Lung (tissue), 17 donors: ENCODE measurements at places on chromosomes 6 and 20. TPM values are rescaled to one million over a fixed set of nuclear protein-coding genes. Genes with fewer than 3 reads are reported as not detected.

Gene MUC21
- total RNA-seq: 0.40 TPM

Gene FOXS1
- 2.7 TPM for total RNA-seq

Gene DZANK1
- total RNA-seq: 6.4 TPM

Gene VSX1
- total RNA-seq: not detected

Gene FABP7
- total RNA-seq: not detected

Gene CFB
- total RNA-seq: 212 TPM

DNA sequence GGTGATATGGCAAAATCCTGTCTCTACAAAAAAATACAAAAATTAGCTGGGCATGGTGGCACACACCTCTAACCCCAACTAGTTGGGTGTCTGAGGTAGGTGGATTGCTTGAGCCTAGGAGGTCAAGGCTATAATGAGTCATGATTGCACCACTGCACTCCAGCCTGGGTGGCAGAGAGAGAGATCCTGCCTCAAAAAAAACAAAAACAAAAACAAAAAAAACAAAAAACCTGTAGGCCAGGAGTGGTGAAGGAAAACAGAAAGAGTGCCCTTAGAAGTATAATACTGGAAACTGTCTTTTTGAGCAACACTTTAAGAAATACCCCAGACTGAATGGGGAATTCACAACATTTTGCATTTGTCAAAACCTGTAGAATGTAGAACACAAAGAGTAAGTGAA, 85.3 kb downstream of the JARID2 start:
- H3K4me3 ChIP-seq: no peak overlapping the region
- peaks cover 19% of the 10 kb centered on the region for H3K4me1 ChIP-seq
- no peaks in the 10 kb centered on the region for H3K27me3 ChIP-seq
- no peak overlapping the region for H3K27ac ChIP-seq
- H3K36me3 ChIP-seq: no peaks in the 10 kb centered on the region
- no peak for DNase-seq

DNA sequence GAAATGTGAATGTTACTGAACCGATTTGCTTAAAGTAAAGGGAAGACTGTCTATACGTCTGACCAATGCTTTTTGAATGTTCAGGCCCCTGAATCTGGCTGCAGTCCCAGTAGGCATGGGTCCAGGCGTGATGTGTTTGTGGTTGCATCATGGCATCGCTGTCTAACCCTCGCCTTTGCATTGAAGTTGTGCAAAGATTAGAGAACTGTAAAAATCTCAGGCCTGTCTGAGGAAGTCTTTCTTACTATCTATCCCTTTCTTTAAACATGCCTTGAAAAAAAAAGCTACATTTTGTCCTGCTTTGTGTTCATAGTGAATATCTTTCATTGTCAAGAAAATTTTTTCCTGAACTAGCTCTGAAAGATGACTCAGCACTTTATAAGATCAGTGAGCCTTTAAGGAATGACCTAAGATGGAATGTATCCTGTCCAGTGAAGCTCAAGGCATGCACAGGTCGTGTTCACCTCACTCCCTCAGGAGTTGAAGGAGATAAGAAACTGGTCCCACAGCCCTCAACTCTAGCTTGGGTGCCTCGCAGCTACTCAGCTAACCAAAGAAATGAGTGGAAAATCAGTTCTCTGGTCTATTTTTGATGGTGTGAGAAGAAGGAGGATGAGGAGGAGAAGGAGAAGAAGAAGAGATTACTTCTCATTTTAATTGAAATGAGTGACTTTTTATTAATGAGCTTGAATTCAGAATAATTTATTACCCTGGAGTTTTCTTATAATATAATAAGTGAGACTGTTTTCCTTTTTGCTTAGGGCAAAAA, 48.6 kb downstream of the TPD52L1 start:
- H3K27ac ChIP-seq: peak overlapping the region; percentile 52
- H3K4me3 ChIP-seq: no peak overlapping the region
- DNase-seq: peak; percentile 92
- H3K27me3 ChIP-seq: no peaks in the 10 kb centered on the region

- no peaks in the 10 kb centered on the region for H3K27me3 ChIP-seq
- peak; percentile 96 for DNase-seq
- no peak overlapping the region for H3K4me3 ChIP-seq
- peaks cover 12% of the 10 kb centered on the region for H3K4me1 ChIP-seq
- H3K36me3 ChIP-seq: peaks cover 24% of the 10 kb centered on the region
These were observed 61.2 kb downstream of the IGF2R start for GRCh38 chr6:160030103-160030502.

GRCh38 chr6:148596891-148597455, 149.9 kb upstream of the UST start:
- H3K27ac ChIP-seq: no peak overlapping the region
- no peak for DNase-seq
- H3K4me3 ChIP-seq: no peak overlapping the region
- no peaks in the 10 kb centered on the region for H3K36me3 ChIP-seq
- no peaks in the 10 kb centered on the region for H3K27me3 ChIP-seq
- no peaks in the 10 kb centered on the region for H3K4me1 ChIP-seq

GRCh38 chr6:136647363-136647852, 97.2 kb upstream of the MAP7 start:
- no peaks in the 10 kb centered on the region for H3K36me3 ChIP-seq
- DNase-seq: peak; percentile 31
- no peaks in the 10 kb centered on the region for H3K27me3 ChIP-seq
- peak overlapping the region; percentile 86 for H3K27ac ChIP-seq

DNA sequence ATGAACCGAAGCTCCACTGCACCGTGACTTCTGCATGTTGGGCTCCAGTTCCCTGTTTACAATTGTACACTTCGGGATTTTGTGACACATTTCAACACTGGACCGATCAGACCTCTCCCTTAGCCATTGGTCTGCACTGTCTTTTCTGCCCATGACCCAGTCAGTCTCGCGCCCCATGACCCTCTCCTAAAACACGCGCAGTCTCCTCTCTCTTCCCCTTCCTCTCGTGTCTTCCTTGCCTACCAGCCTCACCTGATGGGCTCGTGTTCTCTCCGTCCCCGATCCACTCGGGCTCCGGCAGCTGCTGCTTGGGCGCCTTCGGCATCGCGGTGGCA, 535 bp upstream of the ABCF1 start:
- no peaks in the 10 kb centered on the region for H3K27me3 ChIP-seq
- H3K27ac ChIP-seq: peak overlapping the region; percentile 88
- H3K4me1 ChIP-seq: peaks cover 26% of the 10 kb centered on the region
- no peaks in the 10 kb centered on the region for H3K36me3 ChIP-seq

DNA sequence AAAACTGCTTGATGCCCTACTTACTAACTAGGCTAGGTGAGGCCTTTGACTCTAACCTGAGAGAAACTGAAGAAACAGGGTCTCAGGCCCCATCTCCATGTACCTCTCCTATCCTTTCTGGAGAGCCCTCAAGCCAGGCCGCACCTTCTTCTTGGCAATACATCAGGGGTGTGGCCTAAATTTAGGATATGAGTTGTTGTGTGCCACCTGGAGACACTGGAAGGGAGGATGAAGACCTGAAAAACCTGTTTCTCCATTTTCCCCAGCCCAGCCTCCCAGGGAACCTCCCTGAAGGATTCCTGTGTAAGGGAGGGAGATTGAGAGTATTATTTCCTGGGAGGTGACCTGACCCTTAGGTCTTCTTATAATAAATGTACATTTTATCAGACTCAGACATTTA, 3.1 kb downstream of the LY6G6D start:
- no peak for DNase-seq
- no peak overlapping the region for H3K4me3 ChIP-seq
- H3K4me1 ChIP-seq: peaks cover 19% of the 10 kb centered on the region
- H3K36me3 ChIP-seq: no peaks in the 10 kb centered on the region
- no peak overlapping the region for H3K27ac ChIP-seq

GRCh38 chr6:30800871-30801270, 56.5 kb upstream of the IER3 start:
- H3K27ac ChIP-seq: no peak overlapping the region
- H3K4me1 ChIP-seq: no peaks in the 10 kb centered on the region
- H3K27me3 ChIP-seq: no peaks in the 10 kb centered on the region
- H3K4me3 ChIP-seq: no peak overlapping the region
- no peak for DNase-seq

- H3K36me3 ChIP-seq: peaks cover 18% of the 10 kb centered on the region
- H3K4me3 ChIP-seq: no peak overlapping the region
- H3K4me1 ChIP-seq: no peaks in the 10 kb centered on the region
- no peak overlapping the region for H3K27ac ChIP-seq
- DNase-seq: no peak
These were observed 5.9 kb upstream of the C20orf144 start for GRCh38 chr20:33656010-33656782.

DNA sequence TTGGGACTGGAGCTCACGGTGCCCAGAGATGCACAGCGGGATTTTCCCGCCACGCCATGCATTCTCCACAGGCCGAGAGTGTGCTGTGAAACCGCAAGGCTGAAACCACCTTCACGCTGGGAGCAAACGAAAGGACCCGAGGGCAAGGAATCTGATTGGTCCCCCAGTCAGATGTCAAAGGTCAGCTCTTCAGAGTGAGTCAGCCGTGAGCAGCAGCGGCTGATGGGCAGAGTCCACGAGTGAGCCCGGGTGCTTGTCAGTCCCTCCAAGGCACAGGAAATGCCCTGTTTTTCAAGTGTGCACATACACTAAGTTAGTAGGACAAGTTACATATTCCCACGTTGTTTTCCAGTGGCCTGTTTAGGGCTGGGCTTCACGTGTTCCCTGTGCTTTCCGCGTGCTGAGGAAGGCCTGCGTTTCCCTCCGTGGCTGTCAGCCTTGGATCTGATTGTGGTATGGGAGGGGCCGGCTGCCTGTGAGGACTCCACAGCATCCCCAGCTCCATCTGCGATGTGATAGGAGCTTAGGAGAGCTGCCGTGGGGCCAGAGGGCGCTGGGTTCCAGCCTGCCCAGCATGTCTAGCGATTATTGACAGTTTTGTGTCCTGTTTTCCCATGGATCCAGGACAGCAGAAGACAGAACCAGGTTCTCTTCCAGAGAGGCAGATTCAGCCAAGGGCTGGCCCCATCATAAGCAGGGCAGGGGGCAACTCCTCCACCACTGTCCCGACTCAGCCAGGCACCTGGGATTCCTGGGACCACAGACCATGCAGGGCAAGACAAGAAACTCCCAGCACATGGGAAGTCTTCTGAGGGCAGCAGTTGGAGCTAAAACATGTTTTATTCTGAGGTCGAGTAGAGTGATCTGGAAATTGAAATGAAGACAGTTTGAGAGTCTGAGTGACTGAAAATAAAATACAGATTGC, 38.2 kb upstream of the FRMD1 start:
- no peak overlapping the region for H3K4me3 ChIP-seq
- no peaks in the 10 kb centered on the region for H3K4me1 ChIP-seq
- H3K27ac ChIP-seq: no peak overlapping the region
- DNase-seq: peak; percentile 11
- H3K36me3 ChIP-seq: no peaks in the 10 kb centered on the region

- no peaks in the 10 kb centered on the region for H3K36me3 ChIP-seq
- H3K27ac ChIP-seq: no peak overlapping the region
- H3K27me3 ChIP-seq: peaks cover 4% of the 10 kb centered on the region
- peaks cover 6% of the 10 kb centered on the region for H3K4me1 ChIP-seq
- peak; percentile 36 for DNase-seq
These were observed 313.8 kb downstream of the COL12A1 start for GRCh38 chr6:74892091-74892490.

DNA sequence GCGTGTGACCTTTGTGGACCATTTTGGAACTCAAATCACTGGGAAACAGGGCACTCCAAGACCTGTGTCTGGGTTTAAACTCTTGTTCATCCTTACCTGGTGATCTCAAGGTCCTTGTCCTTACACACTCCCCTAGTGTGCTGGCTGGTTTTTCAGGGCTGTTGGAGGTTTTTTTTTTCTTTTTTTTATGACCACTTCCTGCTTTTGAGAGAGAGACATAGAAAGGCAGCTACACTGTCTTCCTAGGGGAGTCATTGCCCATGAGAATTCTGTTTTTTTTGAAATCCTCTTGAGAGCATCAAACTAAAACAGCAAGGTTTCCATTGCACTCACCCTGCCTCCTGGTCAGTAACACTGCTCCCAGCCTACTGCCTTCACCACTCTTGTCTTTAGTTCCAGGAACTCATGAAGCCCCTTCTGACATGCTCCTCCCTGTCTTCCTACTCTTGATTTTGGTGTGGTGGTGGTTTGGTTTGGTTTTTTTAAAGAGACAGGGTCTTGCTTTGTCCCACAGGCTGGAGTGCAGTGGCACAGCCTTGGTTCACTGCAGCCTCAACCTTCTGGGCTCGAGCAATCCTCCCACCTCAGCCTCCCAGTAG, 28.6 kb downstream of the PRPH2 start:
- H3K36me3 ChIP-seq: peaks cover 20% of the 10 kb centered on the region
- no peaks in the 10 kb centered on the region for H3K4me1 ChIP-seq
- H3K27ac ChIP-seq: peak overlapping the region; percentile 46
- H3K4me3 ChIP-seq: no peak overlapping the region
- H3K27me3 ChIP-seq: no peaks in the 10 kb centered on the region
- no peak for DNase-seq

DNA sequence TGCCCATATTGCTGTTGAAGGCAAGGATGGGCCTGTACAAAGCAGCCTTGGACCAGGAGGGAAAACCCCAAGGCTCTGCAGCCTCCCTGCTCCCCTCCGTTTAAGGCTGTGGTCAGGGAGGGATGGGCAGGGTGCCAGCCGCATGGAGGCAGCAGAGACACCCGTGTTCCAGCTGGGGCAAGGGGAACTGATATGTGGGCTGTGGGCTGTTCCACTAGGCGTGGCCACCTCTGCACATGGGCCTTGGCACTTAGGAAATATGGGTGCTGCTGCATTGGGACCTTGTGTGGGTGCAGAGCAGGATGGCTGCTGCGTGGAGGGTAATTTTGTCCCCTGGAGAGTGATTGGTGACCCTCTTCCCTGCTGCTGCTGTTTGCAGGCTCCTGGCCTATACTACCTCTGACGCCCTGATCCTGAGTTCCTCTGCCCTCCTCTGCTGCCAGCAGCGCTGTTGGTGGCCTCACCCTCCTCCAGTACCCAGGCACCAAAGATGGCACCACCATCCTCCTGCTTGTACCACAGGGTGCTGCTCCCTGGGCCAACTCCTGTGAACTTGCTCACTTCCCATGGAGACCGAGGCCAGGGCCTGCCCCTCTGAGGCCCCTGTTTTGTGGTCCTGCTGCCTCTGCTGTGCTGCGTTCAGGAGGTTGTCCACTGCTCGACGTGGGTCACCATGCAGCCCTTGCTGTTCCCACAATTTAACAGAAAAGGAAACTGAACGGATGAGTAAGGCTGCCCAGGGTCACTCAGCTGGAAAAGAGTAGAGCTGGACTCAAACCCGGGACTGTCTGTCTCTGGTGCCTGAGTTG, 35.3 kb downstream of the PANK2 start:
- H3K4me3 ChIP-seq: no peak overlapping the region
- peaks cover 23% of the 10 kb centered on the region for H3K36me3 ChIP-seq
- H3K27ac ChIP-seq: no peak overlapping the region
- DNase-seq: no peak
- H3K27me3 ChIP-seq: no peaks in the 10 kb centered on the region
- H3K4me1 ChIP-seq: peaks cover 3% of the 10 kb centered on the region
